ENCODE measurements at places on chromosomes 16 and 17. TPM values are rescaled to one million over a fixed set of nuclear protein-coding genes. Genes with fewer than 3 reads are reported as not detected.
A peak's percentile ranks its signal among the peaks of the same experiment; 100 is the strongest.

PYDC1 gene
- not detected for total RNA-seq

SP6 gene
- total RNA-seq, result 75.1 TPM

AATK gene
- total RNA-seq, result 4.6 TPM

PSMB3 gene
- total RNA-seq, result 149 TPM

WNT9B gene
- total RNA-seq, result 0.89 TPM

EME1 gene
- total RNA-seq, result 18.7 TPM

WDR59 gene
- total RNA-seq, result 88.9 TPM

APOBR gene
- 0.14 TPM for total RNA-seq

MFAP4 gene
- 2.6 TPM for total RNA-seq

REXO5 gene
- 8.2 TPM for total RNA-seq

CRYBA1 gene
- not detected for total RNA-seq

SDK2 gene
- 4.6 TPM for total RNA-seq

ITGB3 gene
- total RNA-seq, result 1.6 TPM

DNA sequence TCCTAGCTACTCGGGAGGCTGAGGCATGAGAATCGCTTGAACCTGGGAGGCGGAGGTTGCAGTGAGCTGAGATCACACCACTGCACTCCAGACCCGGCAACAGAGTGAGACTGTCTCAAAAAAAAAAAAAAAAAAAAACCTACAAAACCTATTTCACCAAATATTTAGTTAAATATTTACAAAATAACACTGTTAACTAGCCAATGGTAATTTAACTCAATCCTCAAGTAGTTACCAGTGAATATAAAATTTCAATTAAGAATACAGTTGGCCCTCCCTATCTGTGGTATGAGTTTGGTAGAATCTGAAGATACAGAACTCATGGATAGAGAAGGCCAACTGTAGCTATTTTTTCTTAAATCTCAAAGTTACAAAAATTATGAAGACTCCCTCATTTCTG is 247.4 kb downstream of the SOX9 start:
- no peaks in the 10 kb centered on the region for H3K36me3 ChIP-seq
- no peak for DNase-seq
- peaks cover 2% of the 10 kb centered on the region for H3K27me3 ChIP-seq
- H3K27ac ChIP-seq, result no peak overlapping the region

GRCh38 chr16:4435337-4436067 is 9.8 kb downstream of the DNAJA3 start:
- H3K27ac ChIP-seq, result no peak overlapping the region
- H3K27me3 ChIP-seq, result no peaks in the 10 kb centered on the region
- DNase-seq, result no peak
- no peaks in the 10 kb centered on the region for H3K4me1 ChIP-seq
- peaks cover 6% of the 10 kb centered on the region for H3K36me3 ChIP-seq

- no peaks in the 10 kb centered on the region for H3K36me3 ChIP-seq
- H3K4me1 ChIP-seq, result peaks cover 35% of the 10 kb centered on the region
- no peak overlapping the region for H3K4me3 ChIP-seq
- peaks cover 6% of the 10 kb centered on the region for H3K27me3 ChIP-seq
- no peak for DNase-seq
- H3K27ac ChIP-seq, result no peak overlapping the region
These were observed 59.1 kb upstream of the ELAC2 start for GRCh38 chr17:13076905-13077304.

GRCh38 chr16:87658564-87659225 is 56.4 kb downstream of the JPH3 start:
- no peak overlapping the region for H3K27ac ChIP-seq
- no peak for DNase-seq
- H3K4me3 ChIP-seq, result no peak overlapping the region
- H3K36me3 ChIP-seq, result no peaks in the 10 kb centered on the region
- no peaks in the 10 kb centered on the region for H3K4me1 ChIP-seq

- DNase-seq, result no peak
- peak overlapping the region; percentile 88 for H3K27ac ChIP-seq
- peaks cover 3% of the 10 kb centered on the region for H3K36me3 ChIP-seq
- no peaks in the 10 kb centered on the region for H3K27me3 ChIP-seq
These were observed 1.4 kb downstream of the GAN start for GRCh38 chr16:81316176-81316496.

DNA sequence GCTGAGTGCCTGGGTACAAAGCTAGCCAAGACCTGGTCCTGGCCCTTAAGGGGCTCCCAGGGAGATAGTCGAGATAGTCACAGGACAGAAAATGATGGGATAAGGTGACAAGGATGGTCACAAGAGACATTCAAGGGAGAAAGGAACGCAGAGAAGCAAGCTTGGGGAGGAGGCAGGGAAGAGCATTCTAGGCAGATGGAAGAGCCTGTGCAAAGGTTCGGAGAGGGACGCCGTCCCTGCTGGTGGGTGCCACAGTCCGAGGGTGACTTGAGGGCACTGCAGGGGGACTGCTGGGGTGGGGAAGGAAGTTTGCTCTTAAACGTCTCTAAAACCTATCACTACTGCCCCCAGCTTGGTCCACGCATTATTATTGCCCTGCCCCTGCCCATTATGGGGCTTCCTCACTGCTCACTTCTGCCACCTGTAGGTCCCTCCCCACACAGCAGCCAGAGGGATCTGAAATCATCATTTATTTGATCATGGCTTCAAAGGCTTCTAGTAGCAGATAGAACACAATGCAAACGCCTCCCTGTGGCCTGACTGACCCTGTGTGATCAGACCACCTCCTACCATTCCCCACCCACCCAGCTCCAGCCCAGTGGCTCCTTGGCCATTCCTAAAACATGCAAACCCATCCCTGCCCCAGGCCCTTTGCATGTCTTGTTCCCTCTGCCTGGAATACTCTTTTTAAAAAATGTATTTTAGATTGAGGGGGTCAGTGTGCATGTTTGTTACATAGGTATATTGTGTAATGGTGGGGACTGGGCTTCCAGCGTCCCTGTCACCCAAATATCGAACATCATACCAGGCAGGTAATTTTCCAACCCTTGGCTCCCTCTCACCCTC is 60.3 kb downstream of the RMI2 start:
- H3K27me3 ChIP-seq, result no peaks in the 10 kb centered on the region
- no peak overlapping the region for H3K27ac ChIP-seq
- no peaks in the 10 kb centered on the region for H3K36me3 ChIP-seq
- no peak overlapping the region for H3K4me3 ChIP-seq
- peaks cover 13% of the 10 kb centered on the region for H3K4me1 ChIP-seq

DNA sequence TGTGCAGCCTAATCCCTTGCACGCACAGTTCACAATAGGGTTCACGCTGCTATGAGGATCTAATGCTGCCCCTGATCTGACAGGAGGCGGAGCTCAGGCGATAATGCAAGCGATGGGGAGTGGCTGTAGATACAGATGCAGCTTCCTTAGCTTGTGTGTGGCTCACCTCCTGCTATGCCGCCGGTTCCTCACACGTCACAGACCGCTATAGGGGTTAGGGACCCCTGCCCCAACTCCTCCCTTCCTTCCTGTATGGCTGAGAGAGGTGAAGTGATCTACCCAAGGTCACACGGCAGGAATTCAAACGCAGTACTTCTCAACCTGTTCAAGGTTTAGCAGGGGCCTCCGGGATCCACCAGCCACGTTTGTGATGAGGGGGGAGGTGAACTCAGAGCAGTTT is 13.4 kb upstream of the PLLP start:
- H3K4me3 ChIP-seq, result peak overlapping the region; percentile 49
- no peaks in the 10 kb centered on the region for H3K27me3 ChIP-seq
- no peaks in the 10 kb centered on the region for H3K36me3 ChIP-seq

DNA sequence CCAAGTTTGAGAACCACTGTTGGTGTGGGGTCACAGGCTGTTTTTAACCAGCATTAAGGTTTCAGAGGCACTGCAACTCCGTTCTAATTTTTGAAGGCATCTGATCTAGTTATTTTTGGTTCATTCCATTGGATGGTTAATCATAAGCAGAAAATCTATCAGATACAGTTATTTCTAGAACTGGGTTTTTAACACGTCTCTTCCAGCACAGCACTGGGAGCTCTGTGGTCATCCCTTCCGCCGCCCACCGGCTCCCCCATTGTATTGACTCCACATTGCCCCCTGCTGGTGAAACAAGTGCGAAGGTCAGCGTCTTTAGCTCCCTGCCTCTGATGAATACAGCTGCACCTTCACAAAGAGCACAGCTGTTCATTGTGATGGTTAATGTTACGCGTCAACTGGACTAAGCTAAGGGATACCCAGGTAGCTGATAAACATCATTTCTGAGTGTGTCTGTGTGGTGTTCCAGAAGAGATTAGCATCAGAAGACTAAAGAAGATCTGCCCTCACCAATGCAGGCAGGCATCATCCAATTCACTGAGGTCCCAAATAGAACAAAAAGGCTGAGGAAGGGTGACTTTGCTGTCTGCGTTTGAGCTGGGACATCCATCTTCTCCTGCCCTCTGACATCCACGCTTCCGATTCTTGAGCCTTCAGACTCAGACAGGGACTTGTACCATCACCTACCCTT is 8.5 kb downstream of the CCL18 start:
- H3K4me1 ChIP-seq, result no peaks in the 10 kb centered on the region
- DNase-seq, result no peak
- H3K36me3 ChIP-seq, result no peaks in the 10 kb centered on the region
- no peak overlapping the region for H3K27ac ChIP-seq

DNA sequence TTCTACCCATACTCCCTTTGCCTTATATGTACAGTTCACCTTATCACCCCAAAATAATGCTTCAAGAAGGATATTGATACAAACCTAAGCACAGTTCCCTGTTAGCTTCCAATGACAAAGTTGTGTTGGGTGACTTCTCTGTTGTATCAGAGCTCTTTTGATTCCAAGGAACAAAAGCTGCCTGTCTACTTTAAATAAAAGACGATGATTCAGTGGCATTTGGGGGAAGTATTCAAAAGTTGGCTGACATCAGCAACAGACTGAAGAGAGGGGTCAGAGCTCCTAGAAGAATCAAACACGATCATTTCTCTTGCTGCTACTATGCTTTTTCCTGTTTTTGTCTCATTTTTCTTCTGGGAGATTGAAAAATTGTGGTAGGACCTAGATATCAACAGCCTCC is 69.4 kb upstream of the CA10 start:
- DNase-seq, result no peak
- H3K4me1 ChIP-seq, result no peaks in the 10 kb centered on the region
- H3K27ac ChIP-seq, result no peak overlapping the region
- no peaks in the 10 kb centered on the region for H3K36me3 ChIP-seq
- H3K27me3 ChIP-seq, result peaks cover 10% of the 10 kb centered on the region

DNA sequence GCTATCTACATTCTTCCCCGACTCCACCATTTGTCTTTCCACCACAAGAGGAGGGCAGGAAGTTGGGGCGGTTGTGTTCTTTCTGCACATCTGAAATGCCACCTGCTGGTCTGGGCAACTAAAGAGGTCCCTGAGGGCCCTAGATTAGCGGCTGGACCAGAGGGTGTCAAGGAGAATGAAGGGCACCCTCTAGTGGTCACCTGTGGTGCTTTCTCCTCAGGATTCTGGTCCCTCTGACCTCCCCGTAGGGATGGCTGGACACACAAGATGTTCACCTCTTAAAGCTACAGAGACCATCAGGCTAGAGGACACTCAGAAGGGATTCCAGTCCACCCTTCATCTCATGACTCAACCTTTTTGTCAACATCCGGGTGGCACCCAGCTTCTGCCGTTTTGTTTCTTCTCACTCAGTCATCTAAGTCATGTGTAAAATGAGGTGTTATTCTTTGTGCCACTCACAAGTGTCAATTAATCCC is 2.9 kb upstream of the SCIMP start:
- no peaks in the 10 kb centered on the region for H3K4me1 ChIP-seq
- no peak overlapping the region for H3K27ac ChIP-seq
- no peak overlapping the region for H3K4me3 ChIP-seq
- DNase-seq, result no peak
- peaks cover 3% of the 10 kb centered on the region for H3K36me3 ChIP-seq

GRCh38 chr16:53948734-53949430 is 244.9 kb downstream of the FTO start:
- H3K27ac ChIP-seq, result no peak overlapping the region
- H3K4me3 ChIP-seq, result no peak overlapping the region
- peaks cover 33% of the 10 kb centered on the region for H3K4me1 ChIP-seq
- DNase-seq, result no peak
- H3K27me3 ChIP-seq, result peaks cover 3% of the 10 kb centered on the region

DNA sequence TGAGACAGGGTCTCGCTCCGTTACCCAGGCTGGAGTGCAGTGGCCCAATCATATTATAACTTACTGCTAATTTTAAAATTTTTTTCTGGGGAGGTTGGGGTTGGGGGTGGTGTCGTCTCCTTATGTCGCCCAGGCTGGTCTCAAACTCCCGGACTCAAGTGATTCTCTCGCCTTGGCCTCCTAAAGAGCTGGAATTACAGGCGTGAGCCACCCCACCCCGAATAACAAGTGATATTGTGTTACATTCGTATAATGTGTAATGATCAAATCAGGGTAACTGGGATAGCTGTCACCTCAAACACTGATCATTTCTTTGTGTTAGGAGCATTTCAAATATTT is 16.2 kb upstream of the KPNA2 start:
- no peak for DNase-seq
- peak overlapping the region; percentile 91 for H3K4me3 ChIP-seq
- peaks cover 5% of the 10 kb centered on the region for H3K4me1 ChIP-seq
- peak overlapping the region; percentile 95 for H3K27ac ChIP-seq

GRCh38 chr17:41547921-41548843 is 20.1 kb upstream of the KRT19 start:
- peaks cover 42% of the 10 kb centered on the region for H3K4me1 ChIP-seq
- H3K36me3 ChIP-seq, result no peaks in the 10 kb centered on the region
- no peaks in the 10 kb centered on the region for H3K27me3 ChIP-seq
- peak overlapping the region; percentile 67 for H3K4me3 ChIP-seq
- DNase-seq, result no peak

DNA sequence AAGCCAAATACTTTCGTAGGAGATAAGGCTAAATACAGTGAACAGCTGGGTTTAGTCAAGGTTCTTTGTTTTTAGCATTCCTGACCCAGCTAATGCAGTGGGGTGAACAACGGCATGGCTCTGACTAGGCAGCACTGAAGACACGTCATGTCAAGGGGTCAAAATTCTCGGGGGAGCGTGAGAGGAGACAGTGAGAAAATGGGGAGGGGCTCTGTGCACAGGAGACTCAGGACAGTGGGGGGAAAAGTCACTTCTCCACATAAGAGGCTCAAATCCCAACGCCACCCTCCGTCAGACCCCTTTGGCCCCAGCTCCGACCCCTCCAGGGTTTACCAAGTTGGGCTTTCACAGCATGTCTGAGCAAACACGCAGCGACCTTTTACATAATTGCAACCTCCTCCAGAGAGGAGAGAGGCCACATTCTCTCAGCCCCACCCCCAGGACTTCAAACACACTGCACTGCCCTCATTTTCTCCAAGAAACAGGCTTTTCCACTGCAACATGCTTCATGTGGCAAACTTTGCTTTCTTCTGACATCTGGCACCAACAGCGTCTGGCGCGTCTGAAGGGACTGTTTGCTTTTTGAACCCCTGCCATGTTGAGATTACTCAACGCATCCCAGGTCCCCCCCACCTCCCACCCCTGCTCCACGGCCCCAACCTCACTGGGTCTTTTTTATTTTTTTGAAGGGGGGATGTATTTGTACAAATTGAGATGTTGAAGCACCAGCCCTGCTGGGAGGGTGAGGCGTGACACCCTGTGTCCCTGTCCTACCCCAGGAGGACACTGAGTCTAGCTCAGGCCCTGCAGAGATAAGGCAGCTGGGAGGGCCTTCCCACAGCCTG is 30.0 kb downstream of the AXIN2 start:
- H3K4me1 ChIP-seq, result peaks cover 53% of the 10 kb centered on the region
- peak overlapping the region; percentile 82 for H3K4me3 ChIP-seq
- no peaks in the 10 kb centered on the region for H3K27me3 ChIP-seq
- DNase-seq, result no peak
